Fibroblast of skin of back (primary cell): ENCODE measurements at places on chromosomes 3 and 15.

GRCh38 chr15:101469520-101470288 is 19.8 kb downstream of the PCSK6 start:
- DNase-seq, result no peak

- no peak for DNase-seq
These were observed 68.3 kb upstream of the RPL32 start for GRCh38 chr3:12909710-12910109.

DNA sequence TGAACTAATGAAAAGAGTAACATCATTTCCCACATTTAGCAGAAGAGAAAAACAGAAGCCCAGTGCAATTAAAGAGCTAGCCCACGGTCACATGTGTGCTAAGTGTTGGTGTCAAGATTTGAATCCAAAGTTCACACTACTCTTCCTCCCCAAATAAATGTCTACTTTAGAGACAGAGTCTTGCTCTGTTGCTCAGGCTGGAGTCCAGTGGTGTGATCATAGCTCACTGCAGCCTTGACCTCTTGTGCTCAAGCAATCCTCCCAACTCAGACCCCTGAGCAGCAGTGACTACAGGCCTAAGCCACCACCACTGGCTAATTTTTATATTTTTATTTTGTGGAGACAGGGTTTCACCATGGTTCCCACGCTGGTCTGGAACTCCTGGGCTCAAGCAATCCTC is 4.8 kb downstream of the OSBPL10 start:
- DNase-seq, result no peak

DNA sequence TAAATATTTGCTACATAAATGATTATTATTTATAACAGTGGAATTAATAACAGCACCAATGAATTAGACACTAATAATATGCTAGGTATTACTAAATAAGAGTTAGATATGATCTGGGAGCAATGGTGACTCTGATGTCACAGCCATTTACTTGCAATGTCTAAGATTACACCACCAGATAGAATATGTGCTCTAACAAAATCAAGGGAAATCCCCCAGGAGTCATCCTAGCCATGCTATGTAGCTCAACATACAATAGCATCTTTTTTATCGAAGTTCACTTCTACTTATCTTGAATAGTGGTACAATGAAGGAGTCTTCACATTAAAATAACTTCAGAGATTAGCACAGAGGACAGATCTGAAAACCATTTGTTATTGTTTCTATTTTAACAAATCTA is 154.0 kb downstream of the FMN1 start:
- no peak for DNase-seq

DNA sequence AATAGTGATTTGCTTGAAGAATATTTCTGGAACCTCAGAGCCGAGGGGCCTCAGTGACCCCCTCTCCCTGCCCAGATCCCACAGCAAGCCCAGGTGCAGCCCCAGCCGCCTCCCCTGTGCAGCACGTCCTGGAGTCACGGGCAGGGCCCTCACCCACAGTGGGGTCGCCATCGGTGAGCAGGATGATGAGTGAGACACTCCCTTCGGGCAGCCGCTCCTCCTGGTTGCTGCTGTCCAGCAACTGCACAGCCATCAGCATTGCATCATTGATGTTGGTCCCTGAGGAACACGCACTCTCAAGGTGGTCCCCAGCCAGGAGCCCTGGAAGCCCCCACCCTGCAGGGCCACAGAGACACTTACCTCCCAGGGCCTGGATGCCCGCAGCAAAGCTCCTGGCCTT is 6.4 kb downstream of the ITIH4 start:
- DNase-seq, result no peak

- no peak for DNase-seq
These were observed 277.2 kb downstream of the UBE2E2 start for GRCh38 chr3:23480329-23480714.

GRCh38 chr3:14200841-14201240 is 22.2 kb downstream of the LSM3 start:
- DNase-seq, result no peak

DNA sequence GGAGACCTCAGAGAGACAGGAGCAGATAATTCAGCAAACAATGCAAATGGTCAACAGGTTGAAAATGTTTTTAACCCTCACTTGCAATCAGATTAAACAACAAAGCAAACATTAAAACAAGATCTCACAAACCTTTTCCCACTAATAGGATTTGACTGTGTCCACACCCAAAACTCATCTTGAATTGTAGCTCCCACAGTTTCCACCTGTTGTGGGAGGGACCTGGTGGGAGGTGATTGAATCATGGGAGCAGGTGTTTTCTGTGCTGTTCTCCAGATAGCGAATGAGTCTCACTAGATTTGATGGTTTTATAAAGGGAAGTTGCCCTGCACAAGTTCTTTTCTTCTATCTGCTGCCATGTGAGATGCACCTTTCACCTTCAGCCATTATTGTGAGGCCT is 1.3 kb upstream of the LYSMD4 start:
- no peak for DNase-seq

DNA sequence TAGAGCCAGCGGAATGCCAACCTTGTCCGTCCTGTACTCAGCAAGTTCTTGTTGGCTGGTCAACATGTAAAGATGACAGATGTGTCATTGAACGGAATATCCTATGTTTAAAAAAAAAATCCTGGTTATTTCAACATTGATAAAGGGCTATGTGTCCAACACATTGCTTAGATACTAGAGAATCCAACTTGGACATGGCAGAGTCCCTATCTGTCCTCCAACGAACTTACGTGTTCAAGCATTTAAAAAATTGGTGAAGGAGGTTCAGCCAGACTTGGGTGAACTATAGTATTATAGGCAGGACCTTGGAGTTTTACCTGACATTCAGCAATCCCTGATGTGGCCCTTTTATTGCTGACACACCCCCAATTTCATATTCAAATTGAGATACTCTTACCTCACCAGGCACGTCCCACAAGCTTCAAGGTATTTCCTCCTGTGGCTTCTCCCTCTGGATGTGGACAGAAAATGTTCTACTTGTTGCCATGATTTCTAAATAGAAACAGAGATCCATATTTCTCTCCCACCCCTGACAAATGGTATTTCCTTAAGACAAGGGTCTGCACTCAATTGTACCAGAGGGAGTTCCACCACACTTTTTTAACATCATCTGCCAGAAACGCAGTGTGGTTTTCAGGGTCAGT is 207.7 kb upstream of the TPM1 start:
- DNase-seq, result no peak

- peak; percentile 32 for DNase-seq
These were observed 289 bp downstream of the PCSK6 start for GRCh38 chr15:101489237-101489598.

GRCh38 chr15:59691194-59691805 is 2.2 kb upstream of the BNIP2 start:
- DNase-seq, result peak; percentile 52

- DNase-seq, result no peak
These were observed 15.2 kb upstream of the GBE1 start for GRCh38 chr3:81776643-81777042.

- peak; percentile 34 for DNase-seq
These were observed 12.4 kb downstream of the PIF1 start for GRCh38 chr15:64813075-64813474.

DNA sequence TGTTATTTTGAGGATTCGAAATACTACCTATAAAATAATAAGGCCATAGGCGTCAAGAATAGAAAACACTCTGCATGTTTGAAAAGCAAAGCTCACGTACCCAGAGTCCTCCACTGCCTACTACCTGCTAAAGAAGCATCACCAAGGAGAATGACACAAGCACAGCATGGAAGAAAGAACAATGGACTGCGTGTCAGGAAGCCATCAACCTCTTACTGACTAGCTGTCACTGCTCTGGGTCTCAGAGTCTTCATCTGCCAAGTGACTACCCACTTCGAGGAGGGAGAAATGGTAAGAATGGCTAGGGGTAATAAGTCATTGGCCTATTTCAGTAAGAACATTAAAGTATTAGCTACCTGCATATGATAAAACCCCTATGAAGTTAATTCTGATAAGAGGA is 49.4 kb downstream of the CLASP2 start:
- DNase-seq, result no peak

DNA sequence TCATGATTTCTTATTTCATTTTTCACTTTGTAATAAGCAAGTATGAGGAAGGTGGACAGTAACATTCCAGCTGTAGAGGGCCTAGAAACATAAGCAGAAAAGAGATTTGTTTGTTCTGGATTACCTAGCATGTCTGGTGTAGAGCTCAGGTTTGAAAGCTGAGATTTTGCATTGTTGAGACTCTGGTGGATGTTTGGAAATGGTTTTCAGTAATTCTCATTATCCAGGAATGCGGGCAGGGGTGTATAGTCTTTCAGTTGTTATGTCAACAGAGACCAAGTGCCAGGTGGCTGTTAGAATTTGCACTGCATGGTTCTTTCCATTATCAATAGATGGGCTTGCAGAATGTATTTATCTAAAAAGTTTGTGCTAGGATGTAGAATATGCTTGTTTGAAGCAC is 10.9 kb downstream of the GPD1L start:
- DNase-seq, result no peak

DNA sequence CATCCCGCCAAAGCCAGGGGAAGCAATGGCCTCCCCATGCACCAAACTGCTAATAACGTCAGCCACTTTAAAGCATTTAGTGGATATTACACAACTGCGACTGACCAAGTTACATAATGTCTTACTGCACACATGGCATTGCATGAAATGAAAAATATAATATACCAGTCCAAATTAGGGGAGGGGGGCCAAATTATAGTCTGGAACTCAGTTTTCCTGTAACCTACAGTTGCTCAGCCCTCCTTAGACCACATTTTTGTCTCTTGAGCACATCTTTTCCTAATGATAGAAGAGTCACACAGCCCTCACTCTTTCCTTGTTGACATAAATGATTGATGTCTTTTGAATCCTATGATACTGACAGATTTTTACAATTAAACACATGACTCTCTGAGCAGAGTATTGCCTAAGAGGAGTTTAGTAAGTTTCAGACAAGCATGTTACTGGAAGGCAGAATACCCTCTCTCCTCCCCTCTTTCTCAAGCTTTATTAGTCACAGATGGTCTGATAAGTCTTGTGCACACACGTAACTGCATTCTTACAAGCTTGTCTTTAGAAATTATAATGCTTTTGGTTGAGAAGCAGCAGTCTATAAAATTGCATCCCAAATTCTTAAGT is 1.1 kb upstream of the PLD1 start:
- peak; percentile 96 for DNase-seq

DNA sequence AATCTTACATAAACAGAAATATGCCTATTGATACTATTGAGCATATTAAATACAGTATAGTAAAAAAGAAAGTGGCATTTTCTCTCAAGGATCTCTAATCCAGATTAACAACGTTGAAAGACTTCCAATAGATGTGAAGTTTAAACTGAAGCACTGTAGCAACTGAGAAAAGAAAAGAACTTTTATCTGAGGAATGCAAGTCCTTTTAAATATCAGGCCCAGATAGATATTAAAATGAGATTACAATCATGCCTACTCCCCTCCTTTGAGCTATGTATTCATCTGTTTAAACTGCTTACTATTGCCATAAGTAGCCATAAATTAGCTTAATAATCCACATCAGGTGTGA is 102.3 kb downstream of the TFDP2 start:
- DNase-seq, result no peak

DNA sequence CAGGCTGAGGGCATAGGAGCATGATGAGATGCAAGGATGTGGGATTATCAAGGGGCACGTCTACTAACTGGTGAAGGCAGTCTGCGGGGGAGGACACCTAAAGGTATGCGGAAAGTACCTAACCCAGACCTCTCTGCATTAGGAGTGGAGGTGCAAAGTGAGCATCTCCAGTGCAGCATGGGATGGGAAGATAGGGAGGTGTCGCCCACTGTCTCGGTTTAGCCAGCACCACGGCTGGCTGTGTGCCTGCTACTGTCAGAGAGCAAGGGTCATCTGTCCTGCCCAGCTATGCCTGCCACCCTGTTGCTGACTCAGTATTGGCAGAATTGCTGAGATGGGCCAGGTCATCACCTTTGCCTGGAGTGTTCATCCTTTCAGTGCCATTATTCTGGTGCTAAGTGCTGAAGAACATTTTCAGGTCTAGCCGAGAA is 40.1 kb downstream of the OXNAD1 start:
- no peak for DNase-seq

DNA sequence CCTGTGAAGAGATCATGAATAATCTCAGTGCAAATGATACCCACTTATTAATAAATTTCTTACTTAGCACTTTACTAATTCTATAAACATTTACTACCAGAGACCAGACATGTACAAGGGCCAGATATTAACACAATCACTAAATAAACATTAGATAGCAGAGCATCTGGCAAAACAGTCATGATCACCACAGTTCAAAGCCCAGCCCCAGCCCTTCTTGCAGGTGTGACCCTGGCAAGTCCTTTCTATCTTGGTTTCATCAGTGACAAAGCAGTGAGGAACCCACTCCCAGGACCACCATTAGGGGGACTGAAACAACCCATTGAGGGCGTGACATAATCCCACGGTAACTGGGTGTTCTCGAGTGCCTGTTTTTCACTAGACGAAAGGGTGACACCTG is 11.6 kb downstream of the ZXDC start:
- DNase-seq, result no peak

DNA sequence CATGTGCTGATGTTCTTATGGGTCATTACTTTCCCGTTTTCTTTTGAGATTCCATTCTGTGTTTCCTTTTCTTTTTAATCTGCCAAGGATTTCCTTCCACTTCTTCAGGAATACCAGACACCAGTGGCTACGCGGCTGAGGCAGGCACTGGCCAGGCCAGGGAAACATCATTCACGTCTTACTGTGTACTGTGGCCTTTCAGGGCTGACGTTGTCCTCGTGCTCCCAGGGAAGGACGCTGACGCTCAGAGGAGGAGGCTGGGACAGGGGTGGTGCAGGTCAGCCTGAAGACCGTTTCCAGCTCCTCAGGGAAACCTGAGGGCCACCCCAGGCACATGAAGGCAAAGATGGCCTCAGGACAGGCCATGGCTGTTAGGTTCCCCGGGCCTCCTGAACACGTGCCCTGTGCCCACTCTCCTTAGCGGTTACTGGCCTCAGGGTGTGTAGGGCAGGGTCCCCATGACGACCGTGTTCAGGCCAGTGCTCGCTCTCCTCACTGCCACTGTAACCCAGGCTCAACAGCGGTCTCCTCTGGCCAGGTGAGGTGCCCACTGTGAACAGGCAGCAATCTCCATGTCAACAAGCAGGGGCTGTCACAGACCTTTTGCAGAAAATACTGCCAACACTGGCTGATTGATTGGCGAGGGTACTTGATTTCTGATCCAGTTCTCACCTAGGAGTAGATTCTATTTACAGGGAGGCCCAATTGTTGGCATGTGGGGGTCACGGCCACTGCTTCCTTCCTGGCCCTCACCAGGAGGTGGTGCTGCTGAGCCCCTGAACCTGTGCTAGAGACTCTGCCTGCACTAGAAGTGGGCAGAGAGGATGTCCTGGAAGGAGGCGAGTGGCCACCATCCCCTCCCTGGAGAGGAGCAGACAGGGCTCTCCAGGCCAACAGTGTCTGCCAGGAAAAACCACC is 169.5 kb downstream of the ATP10A start:
- DNase-seq, result peak; percentile 34

GRCh38 chr3:52122491-52122890 is 31.7 kb downstream of the POC1A start:
- no peak for DNase-seq
